Activated CD4-positive, alpha-beta T cell treated with anti-CD3 and anti-CD28 coated beads for 1 hour (primary cell): ENCODE measurements at places on chromosomes 12 and 14.

DNA sequence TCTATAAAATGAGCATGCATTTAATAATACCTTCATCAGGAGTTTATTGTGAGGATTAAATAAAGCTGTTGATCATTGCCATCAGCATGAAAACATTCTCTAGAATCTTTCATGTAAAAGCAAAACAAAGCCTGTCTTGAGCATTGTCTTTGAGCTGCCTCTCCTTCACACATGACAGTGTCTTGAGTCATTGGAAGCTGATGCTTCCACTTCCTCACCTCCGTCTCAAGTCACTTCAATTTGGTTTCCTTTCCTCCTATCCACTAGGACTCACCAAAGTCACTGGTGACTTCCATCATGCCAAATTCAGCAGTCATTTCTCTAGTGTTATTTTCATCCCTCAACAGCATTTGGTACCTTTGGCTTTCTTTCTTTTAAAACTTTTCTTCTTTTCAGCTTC is 31.6 kb upstream of the MYBPC1 start:
- DNase-seq = no peak

DNA sequence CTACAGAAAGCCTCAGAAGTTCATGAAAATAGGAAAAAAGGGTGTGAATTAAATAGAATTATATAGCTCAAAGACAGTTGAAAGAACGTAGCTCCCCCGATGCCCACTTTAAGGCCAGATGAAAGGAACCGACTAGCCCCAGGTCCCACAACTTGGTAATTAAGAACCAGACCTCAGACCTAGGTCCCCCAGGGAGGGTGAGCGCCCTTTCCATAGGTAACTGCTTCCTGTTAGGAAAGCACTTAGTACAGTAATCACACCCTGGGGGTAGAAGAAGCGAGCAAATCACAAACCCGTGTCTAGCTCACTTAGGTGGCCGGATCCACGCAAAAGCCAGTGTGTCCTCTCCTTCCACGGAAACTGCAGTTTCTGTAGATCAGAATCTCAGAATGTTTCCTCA is 77.1 kb downstream of the PLXNC1 start:
- DNase-seq = no peak

DNA sequence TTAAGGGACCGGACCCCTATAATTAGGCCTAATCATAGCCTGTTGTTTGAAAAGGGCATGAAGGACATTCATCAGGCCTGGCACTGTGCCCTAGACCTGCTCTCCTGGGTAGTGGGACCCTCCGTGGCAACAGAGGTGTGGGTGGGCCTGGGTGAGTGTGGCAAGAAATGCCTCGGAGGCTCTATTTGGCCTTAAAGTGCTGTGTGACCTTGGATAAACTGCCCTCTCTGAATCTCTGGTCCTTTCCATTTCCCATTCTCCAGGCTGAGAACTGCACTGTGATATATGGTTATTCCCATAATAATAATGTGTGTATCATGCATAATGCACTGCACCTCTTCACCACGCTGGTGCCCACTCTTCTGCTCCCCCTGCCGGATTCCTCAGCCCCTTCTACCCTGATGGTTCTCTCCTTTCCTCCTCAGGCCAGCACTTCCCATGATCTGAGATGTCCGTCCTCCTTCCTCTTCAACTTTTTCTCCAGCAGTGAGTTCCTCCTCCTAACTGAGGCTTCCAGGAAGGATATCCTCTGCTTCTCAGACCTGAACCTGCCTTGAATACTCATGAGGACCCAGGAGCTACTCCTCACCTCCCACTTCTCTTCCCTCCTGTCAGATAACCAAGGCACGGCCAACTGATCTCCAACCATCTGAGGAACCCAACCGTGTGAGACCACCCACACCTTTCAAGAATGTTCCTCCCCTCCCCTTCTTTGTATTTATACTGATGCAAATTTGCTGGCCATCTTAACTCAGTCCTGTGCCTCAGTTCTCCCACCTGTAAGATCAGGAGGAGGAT is 111.0 kb upstream of the PZP start:
- no peak for DNase-seq

DNA sequence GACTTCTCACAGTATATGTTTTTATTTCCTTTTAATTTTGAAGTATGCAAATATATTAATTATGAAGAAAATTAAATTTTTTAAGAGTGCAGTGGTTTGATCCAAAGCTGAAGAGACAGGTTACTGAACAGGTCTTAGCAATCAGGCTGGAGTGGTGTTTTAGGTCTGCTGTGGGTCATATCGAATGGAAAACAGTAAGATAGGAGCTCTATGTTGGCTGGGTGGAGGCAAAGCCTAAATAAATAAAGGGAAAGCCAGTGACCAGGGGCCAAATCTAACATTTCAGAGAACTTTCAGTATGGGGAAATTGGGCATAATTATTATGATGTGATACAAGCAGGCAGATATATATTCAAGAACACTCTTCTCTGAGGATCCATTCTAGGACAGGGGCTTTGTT is 12.7 kb upstream of the TSPAN8 start:
- no peak for DNase-seq

- DNase-seq = no peak
Observed at GRCh38 chr12:115504306-115505290, 772.9 kb downstream of the MED13L start.

DNA sequence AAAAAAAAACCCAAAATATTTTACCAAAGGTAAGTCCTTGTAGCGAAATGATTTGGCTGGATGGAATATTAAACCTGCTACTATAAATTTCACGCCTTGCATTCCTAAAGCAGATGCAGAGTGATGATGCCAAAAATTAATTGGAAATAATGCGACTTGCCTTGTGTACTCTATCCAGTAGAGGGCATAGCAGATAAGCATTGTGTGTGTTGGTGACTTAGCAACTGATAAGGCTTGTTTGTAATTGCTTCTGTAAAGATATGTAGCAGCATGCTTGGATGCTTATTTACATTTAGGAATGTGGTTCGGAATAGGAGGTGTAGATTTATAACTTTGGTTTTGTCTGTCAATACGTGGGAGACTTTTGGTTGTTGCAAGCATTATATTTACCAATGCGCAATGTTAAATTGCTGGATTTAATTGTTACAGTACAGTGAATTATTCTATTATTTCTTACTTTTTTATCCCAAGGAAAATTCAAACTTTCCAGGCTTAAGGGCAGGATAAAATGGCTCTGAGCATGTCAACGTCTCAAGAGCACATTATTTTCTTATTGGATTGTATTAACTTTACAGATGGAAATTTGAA is 80.5 kb downstream of the TMEM260 start:
- DNase-seq = no peak

- no peak for DNase-seq
Observed at GRCh38 chr12:128586451-128587029, 237.2 kb downstream of the SLC15A4 start.

DNA sequence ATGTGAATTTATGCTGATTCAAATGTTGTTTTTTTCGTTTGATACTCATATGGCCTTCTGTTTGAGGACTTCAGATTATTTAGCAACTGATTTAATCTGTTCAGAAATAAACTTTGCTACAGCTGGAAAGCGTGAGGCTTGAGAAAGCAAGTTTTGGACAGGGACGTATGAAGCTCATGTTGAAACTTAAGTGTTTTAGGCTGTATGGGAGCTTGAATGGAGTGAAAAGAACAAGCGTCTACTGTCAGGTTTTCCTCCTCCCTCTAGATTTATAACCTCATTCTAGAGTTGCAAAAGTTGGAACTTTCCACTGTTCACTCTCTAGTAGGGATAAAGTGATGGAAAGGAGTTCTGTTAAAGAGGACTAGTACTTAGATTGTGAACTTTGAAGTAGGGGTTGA is 1.0 kb downstream of the PRPF39 start:
- no peak for DNase-seq

- DNase-seq = no peak
Observed at GRCh38 chr12:121424624-121424975, 24.7 kb downstream of the RNF34 start.

GRCh38 chr12:87806310-87806709 is 222.9 kb downstream of the C12orf50 start:
- DNase-seq = no peak

GRCh38 chr14:95068521-95068920 is 88.8 kb downstream of the DICER1 start:
- no peak for DNase-seq

GRCh38 chr12:27821259-27821973 is 41.4 kb upstream of the MANSC4 start:
- no peak for DNase-seq

DNA sequence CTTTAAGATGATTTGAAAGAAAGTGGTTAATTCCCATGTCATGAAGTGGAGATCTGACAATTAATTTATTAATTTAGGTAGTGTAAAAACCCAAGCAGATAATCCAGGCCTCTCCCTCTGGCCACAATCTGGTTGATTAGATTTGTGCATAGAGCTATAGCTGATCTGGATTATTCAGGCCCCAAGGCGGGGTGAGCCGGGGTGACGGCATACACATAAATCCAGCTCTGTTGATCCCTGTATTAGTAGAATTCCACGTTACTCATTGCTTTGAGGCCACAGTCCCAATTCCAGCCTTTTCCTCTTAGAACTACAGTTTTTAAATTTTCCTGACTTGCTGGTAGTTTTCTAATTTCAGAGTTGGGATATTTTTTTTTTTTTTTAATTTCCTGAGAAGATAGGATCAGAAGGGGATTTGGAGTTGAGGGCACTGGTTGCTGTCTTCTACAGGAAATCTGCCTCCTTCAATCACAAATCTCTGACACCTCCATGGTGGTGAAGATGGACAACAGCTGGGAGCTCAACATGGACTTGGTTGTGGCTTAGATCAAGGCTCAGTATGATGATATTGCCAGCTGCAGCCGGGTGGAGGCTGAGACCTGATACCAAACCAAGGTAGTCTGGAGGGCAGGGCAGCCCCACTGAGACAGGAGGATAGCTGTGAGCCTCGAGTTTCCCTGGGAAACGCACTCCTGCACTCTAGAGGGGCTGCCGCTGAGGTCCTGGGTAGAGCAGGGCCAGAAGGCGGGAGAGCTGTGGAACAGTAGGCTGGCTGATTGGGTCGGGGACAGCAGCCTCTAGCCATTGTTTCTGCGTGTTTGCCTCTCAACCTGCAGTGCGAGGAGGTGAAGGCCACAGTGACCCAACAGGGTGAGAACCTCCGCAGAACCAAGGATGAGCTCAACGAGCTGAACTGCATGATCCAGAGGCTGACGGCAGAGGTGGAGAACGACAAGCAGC is 19.4 kb downstream of the KRT85 start:
- DNase-seq = no peak

DNA sequence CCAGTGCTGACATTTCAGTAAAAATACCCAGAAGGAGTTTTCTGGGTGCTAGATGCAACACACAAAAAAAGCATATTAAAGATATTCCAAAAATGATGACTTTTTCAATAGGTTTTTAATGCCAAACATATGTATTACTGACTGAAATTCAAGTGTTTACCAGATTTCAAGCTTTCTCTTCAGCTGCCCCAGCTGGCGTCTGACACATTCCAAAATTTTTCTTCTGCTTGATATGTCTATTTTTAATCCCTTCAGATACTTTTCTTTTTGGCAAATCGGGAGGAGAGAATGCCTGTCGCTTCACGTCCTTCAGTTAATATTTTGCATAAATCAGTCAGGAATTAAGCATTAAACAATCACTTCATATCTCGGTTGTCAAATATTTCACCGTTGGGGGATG is 7.1 kb upstream of the CCDC60 start:
- DNase-seq = no peak

DNA sequence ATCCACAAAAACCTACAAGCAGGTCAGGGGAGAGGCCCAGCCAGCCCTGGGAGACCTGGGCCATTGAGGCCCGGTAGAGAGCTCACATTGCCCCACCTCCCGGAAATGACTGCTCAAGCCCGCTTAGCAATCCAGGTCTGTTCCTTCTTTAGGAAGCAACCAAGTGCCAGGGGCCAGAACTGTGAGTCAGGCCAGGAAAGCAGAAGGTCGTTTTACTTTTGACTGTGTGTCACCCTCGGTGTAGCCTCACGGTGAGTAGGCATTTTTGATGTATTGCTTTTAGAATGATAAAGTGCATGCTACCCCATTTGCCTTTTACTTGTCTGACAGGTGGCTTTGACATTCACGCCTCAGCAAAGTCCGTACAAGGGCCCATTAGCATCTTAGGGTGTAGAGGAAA is 25.4 kb upstream of the PWP1 start:
- no peak for DNase-seq

GRCh38 chr14:99564926-99565259 is 39.1 kb downstream of the CCDC85C start:
- DNase-seq = no peak

- DNase-seq = no peak
Observed at GRCh38 chr14:58297412-58297761, 968 bp upstream of the ARID4A start.

GRCh38 chr14:88227693-88228092 is 95.4 kb downstream of the KCNK10 start:
- DNase-seq = no peak
